CD4-positive, alpha-beta T cell treated with Interleukin-10 for 1 hour (primary cell): ENCODE measurements at places on chromosomes 12 and 14.

DNA sequence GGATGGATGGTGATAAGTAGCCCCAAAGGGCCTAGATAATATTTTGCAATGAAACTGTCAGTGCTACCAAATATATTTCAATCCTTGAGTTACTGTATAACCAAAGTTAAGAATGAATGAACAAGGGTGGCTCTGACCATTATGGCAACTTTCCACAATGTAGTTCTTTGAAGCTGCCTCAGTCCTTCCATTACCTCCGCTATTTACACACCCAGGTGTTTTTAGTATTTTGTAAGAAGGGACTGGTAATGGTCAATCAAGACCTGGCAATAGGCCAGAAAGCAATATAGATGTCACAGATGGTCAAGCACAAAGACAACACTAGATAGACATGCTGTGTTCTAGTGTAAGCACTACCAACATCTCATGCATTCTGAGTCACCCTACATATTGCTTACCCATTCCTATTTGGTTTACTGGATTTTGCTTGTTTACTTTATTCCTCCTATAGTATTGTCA, 16.3 kb downstream of the DUSP16 start:
- DNase-seq, result no peak

DNA sequence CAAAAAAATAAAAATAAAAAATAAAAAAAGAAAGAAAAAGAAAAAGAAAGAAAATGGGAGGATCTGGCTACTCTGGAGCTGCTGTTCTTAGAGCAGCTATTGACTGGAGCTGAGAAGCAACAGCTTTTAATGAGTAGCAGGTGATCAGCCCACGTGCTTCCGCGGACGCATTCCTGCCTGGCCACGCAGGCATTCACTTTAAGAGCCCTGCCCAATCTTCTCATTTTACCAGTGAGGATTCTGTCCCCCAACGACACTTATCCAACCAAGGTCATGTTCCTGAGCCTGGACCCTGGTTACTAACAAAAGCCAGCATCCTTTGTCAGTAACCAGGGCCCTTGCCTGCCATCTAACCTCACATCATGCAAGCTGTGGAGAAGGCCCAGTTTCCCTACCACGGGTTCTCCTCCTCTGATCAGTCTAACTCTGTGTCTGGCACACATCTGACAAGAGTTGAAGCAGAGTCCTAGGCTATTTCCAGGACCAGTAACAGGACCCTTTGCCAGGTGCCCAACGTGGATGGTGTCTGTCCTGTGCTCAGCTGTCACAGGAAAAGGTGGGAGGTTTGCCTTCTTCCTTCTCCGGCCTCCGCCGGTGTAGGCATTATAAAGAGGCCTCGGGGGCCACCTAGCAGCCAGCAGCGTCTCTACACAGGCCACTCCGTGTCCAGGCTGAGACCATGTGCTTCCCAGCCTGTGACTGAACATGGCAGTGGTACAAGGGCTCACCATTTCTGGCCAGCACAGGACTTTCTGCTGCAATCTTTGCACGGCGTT, 60.9 kb upstream of the GPATCH2L start:
- no peak for DNase-seq

- DNase-seq, result no peak
Measured at GRCh38 chr12:62976110-62976662, 41.2 kb upstream of the PPM1H start.

DNA sequence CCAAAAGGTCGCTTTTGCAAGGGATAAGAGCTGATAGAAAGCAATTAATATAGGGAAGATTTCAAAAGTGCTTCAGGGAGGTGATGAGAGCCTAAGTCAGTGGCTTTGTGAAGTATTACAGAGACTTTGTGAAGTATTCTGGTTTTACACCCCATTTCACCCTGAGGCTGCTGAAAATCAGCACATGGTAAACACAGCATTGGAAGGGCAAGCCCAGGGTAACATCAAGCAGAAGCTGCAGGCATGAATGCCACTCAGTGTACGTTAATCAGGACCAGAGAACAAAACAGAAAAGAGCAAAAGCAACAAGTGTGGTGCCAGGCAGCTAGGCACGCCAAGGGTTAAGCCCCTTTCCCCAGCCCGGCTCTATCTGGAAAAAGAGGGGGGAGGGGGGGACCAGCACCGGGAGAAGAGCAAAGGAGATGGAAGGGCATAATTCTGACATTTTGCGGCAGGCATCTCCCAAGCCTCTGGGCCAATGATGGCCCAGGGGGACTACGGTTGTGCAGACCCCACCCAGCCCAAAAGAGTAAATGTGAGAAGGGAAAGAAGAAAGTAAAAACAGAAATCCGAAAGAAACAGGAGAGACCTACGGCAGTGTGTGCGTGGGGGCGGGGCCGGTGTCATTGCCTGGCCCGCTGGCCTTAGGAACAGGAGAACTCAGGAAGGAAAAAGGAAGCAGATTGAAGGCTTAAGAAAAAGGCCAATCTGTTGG, 58.9 kb downstream of the DHRS2 start:
- no peak for DNase-seq

DNA sequence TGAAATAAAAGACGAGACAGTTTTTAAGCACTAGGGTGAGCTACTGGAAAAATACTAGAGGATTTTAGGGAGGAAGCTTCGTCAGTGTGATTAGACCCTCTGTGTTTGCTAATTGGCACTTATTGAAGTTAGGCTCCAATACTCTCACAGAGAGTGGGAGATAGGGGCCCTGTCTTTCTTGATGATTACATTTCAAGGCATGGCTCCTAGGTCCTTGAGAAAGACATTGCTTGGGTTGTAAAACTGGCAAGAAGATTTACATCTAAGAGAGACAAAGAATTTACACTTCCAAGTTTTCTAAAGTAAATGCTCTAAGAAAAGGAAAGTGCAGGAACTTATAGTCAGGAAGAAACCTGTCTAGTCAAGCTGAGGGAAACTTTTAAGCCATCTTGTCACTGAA, 183.2 kb downstream of the C12orf50 start:
- no peak for DNase-seq

- no peak for DNase-seq
Measured at GRCh38 chr14:88937706-88938105, 113.3 kb downstream of the TTC8 start.
